HCT116 (cell line): ENCODE measurements at places on chromosomes 13 and 19.

- DNase-seq, result no peak
These were observed 18.3 kb downstream of the NMRK2 start for GRCh38 chr19:3950871-3951861.

GRCh38 chr19:35909684-35910035 is 1.6 kb upstream of the TYROBP start:
- DNase-seq, result no peak

DNA sequence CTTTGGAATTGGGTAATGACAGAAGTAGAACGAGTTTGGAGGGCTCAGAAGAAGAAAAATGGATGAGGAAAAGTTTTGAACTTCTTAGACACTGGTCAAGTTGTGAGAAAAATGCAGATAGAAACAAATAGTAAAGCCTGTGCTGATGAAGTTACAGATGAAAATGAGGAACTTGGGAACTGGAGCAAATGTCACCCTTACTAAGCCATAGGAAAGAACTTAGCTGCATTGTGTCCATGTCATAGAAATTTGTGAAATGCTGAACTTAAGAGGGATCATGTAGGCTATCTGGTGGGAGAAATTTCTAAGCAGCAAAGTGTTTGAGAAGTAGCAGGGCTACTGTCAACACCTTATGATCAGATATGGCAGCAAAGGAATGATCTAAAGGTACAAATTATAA is 289.2 kb upstream of the PCDH9 start:
- DNase-seq, result no peak

- DNase-seq, result no peak
These were observed 80.5 kb downstream of the GPR12 start for GRCh38 chr13:26680123-26680450.

DNA sequence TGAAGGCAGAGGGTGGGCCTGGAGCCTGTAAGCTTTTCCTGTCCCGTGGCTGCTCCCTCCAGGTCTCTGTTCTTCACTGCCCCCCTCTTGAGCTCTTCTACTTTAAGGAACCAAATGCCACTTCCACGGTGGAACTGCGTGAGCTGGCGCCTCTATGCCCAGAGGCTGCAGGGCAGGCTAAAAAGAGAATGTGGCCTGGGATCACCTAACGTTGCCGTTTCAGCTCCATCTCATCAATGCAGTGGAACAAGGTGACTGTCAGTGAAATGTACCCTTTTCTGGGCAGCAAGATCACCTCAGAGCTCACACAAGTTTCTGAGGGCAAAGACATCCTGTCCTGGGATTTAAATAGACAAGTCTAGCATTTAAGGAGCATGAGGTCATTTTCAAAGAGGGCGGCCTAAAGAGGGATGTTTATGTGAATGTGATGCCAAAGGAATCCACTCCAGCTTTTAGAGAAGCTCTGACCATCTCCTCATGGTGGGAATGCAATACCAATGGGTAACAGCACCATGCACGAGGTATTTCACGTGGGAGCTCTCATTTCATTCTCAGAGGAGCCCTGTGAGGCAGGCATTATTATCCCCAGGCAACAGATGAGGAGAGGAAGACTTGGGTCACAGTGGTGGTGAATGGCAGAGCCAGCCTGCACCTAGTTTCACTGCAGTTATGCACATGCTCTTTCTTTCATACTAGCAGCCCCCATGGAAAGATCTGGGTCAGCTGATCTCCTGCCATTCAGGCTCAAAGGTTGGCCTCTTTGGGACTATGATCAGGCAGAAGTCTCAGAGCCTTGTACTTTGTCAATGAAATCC is 39.3 kb downstream of the RGCC start:
- no peak for DNase-seq

DNA sequence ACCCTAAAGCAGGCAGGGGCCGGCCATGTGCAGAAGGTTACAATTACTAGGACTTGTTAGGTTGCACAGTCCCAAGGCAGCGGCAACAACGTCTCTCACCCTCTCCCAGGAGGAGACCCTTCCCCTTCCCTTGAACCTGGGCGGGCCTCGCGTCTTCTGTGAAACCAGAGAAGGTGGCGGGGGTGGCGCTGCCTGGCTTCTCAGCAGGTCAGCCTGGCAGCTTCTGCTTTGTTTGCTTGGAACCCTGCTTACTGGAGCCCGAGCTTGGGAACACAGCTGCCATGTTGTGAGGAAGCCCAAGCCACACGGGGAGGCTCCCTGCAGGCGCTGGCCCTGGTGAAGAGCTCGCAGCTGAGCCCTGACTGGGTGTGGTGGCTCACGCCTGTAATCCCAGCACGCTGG is 15.5 kb downstream of the MKNK2 start:
- no peak for DNase-seq

- peak; percentile 50 for DNase-seq
These were observed 17.7 kb upstream of the PTPRS start for GRCh38 chr19:5358173-5358800.

DNA sequence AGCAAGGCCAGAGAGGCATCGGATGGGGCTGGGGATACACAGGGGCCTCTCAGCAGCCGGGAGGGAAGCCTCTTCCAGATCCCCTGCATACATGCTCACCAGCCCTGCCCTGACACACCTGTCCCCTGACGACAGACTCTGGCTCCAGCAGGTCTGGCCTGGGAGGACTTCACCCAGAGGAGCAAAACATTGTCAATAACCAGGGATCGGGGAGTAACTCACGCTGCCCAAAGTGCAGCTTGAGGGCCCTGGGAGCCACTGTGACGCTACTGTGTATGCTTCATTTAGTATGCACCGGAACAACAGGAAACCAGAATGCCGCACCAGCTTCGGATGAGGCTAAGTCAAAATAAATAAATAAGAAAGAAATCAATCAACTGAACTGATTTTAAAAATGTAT is 12.4 kb upstream of the CD22 start:
- DNase-seq, result no peak

- no peak for DNase-seq
These were observed 12.0 kb downstream of the ZSWIM9 start for GRCh38 chr19:48182434-48182833.

GRCh38 chr13:32746474-32746873 is 160.2 kb downstream of the PDS5B start:
- DNase-seq, result no peak

DNA sequence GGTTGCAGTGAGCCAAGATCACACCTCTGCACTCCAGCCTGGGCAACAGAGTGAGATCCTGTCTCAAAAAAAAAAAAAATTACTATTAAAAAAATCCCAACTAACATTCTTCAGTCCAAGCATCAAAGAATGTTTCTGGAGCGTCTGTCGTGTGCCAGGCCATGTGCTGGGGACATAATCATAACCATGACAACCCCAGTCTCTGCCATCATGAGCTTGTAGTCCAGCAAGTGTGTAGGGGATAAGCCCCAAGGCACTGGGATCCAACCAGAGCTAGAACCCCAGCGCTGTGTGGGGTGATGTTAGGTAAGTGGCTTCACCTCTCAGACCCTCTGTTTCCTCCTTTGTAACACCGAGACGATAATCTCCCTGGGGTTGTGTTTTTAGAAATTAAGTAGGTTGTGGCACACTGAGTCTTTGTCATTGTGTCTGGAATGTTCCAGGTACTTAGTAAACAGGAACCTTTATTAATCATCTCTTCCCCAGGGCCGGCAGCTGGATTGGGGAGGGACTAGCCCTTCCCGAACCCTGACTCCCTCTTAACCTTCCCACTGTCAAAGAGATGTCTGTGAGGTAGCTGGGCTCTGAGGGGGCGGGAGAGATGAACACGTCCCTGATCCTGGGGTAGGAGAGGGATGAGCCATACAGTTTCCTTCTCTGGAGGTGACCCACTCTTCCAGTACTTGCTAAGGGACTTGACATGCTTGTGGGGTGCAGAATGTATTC is 5.2 kb downstream of the ITPKC start:
- DNase-seq, result no peak

DNA sequence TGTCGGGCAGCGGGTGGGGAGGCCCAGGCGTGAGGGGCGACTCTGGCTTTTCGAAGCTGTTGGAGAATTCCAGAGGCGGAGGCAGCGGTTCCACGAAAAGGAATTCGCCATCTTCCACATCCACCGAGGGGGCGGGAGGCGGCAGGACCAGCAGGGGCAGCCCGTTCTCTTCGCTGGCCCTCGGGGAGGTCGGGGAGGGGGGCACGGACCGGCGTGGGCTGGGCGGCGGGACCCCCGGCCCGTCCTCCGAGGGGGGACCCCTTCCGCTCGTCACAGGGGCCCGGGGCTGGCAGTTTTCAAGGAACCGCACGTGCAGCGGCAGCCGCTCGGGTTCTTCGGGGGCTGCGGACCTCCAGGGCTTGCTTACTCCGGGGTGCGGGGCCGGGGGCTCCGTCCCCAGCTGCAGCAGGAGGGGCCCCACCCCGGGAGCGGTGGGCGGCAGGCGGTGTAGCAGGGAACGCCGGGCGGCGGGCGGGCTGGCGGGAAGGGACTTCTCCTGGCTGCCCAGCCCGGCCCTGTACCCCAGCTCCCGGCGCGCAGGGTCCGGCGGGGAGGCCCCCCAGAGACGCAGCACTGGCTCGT is 18.0 kb downstream of the C19orf81 start:
- no peak for DNase-seq

DNA sequence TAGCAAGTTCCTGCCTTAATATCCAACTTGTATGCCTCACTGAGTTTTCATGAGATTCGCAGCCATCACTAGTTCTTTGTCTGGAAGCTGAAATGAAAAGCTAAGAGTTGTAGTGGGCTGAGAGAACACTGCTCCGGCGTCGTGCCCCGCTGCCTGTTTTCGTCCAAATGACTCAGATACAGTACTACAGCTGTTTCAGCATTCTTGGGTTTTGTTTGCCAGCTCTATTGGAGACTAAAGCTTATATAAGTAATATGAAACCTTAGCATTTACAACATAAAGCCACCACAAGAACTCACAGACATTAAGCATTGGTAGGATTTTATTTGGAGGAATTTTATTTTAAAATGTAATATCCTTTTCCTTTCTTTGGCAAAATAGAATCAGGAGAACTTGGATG is 299.7 kb downstream of the DLEU7 start:
- DNase-seq, result no peak

DNA sequence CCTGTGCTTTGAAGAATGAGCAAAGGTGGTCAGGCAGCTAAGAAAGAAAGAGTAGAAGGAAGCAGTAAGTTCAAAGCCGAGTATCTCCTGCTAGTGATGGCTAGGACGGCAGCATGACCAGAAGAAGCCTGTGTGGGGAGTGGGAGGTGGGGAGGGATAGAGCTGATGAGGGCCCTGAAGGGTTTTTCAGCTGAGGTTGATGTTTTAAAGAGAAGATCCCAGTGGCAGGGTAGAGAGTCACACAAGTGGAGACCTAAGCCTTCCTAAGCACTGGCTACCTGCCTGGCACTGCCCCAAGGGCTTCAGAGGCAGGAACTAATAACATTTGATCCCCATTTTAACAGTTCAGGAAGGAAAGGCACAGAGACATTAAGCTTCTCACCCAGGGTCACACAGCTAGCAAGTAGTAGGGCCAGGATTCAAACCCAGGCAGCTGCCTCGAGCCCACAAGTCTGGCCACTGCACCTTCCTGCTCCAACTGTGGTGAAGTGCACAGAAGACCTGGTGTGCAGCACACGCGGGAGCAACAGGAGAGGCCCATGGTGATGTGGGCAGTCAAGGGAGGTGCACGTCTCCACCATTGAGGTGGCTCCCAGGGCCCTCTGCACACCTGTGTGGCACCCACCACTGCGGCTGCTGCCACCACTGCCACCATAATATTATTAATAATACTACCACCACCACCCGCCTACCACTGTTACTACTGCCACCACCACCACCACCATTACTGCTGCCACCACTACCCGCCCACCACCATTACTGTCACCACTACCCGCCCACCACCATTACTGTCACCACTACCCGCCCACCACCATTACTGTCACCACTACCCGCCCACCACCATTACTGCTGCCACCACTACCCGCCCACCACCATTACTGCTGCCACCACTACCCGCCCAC is 22.1 kb downstream of the CUL4A start:
- no peak for DNase-seq

GRCh38 chr13:32791545-32792172 is 205.4 kb downstream of the PDS5B start:
- no peak for DNase-seq

DNA sequence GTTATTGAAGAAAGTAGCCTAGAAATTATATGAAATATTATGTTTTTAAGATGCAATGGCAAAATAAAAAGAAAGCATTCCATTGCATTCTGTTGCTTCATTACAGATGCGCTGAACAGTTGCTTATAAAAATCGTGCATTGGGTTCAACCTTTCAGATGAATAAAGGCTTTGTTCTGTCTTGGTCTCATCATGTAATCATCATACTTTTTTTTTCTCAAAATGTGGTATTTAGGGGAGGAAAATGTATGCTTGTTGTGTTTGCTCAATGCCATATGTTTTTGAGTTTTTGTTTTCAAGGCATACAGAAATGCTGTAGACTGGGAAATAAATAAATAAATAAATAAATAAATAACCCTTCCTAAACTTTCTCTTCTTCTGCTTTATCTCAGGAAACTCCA is 1.1 kb upstream of the MBNL2 start:
- DNase-seq, result no peak

DNA sequence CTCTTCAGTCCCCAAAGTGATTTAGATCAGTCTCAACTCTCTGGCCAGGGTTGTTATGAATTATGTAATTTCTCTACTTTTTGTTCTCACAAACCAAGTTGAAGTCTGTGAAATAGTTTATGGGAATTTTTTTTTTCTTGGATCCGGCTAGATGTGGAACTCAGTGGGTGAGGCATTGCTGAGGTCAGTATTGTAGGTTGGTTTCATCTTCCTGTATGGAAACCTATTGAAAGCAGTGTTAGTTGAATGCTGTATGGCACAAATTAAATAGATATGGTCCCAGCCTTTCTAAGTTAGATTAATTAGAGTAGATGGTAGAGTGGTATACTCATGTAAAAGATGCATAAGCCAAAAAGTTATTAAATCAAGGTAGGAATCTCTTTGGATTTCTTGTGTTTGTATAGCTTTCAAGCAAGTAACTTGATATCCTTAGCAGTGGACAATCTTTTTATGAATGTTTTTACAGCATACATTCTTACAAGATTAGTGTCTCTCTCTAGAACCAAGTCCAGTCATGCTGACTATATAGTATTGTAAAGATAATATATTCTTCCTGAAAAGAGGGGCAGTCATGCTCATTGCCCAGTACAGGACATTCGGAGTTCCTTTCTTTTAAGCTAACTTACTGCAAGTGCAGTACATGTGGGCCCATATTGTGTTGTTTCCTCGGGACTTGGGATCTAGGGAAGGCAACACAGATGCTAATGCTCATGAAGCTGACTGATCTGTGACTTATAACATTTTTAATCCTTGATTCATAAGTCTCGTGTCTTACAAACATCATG is 2541.1 kb downstream of the PCDH9 start:
- no peak for DNase-seq

DNA sequence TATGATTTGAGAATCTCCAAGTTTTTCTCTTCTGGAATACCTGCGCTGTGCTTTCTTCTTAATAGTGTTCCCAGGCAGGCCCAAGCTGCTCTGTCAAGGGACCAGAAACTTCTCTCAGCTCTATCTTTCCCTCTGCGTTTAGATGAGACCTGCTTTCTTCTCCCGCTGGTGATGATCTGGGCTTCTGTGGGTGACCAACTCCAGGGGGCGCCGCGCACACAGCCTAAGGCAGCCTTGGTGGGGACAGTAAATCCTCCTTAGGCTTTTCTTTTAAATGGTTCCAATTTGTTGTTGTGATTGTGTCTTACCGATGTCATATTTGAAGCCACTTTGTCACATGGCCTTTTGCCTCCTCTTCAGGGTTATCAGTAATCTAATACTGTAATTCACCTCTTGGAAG is 439.4 kb upstream of the KLF12 start:
- DNase-seq, result no peak
